ENCODE measurements at places on chromosomes 2 and 18.

- DNase-seq: no peak
These were observed 997.9 kb upstream of the CELF4 start for GRCh38 chr18:38563396-38563980.

- DNase-seq: no peak
These were observed 90.5 kb downstream of the KLHL29 start for GRCh38 chr2:23475473-23475872.

- DNase-seq: no peak
These were observed 27.8 kb upstream of the SERTAD2 start for GRCh38 chr2:64681479-64681967.

GRCh38 chr2:177906041-177906718 lies 166.4 kb downstream of the PDE11A start:
- peak; percentile 4 for DNase-seq

- DNase-seq: no peak
These were observed 213.8 kb downstream of the SH3BP4 start for GRCh38 chr2:235165631-235166030.

DNA sequence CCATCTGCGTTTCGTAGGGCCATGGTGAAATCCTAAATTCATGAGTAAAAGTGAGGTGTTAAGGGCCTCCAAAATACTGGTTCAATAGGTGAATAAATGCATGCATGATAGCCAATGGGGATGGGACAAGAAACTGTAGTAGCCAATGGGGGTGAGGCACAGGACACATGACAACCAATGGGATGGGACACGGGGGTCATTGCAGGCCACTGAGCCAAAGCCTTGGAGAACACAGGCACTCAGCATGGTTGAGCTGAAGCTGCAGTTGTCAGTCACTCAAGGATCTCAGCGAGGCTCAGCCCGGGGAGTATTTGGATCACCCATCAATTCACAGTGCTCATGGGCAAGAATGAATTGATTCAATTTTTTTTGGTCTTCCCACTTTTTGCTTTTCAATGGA lies 156.5 kb downstream of the ACTR3 start:
- DNase-seq: no peak

DNA sequence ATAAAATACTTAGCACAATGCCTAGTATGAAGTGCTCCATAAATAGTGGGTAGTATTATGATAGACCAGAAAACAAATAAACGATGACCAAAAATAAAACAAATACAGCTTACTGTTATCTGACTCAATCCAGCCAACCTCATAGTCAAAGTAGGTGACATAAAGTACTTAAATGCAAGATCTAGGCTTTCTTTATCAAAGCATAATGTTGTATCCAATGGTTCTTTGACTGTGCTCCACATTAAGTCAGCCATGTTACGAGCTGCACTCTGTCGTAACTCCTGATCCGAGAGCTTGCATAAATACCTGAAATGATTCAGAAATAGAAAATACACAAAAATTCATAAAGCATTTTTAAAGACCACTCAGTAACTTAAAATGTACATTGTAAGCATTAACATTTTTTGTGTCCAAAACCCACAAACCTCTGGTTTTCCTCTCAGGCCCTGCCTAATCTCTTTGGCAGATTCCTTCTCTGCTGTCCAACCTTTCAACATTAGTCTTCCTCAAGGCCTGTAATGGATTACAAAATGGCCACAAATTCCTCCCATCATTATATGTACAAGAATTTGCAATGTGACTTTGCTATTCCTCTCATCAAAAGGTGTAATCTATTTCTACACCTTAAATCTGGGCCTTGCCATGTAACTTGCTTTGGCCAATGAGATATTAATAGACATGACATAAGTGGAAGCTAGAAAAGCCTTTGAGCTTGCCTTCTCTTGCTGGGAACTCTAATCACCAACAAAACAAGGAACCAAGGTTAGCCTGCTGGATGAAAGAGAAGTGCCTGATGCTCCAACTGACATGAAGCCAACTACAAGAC lies 90.6 kb downstream of the USP34 start:
- no peak for DNase-seq

DNA sequence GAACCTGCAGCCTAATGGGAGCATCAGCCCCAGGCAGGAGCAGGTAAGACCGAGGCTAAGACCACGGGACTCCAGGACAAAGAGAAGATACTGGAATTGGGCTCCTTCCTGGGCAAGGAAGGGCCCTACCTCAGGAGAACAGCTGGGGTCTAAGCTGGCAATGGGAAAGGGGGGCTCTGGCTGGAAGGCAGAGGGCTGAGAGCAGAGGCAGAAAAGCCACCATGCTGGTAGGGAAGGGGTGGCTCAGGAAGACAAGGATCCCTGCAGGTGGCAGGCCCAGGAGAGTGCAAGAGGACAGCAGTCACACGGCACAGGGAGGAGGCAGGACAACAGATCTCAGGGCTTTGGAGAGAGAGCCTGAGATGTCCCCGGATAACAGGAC lies 203.5 kb downstream of the NDUFA10 start:
- DNase-seq: no peak

GRCh38 chr2:189876271-189876670 lies 92.0 kb downstream of the PMS1 start:
- DNase-seq: no peak

DNA sequence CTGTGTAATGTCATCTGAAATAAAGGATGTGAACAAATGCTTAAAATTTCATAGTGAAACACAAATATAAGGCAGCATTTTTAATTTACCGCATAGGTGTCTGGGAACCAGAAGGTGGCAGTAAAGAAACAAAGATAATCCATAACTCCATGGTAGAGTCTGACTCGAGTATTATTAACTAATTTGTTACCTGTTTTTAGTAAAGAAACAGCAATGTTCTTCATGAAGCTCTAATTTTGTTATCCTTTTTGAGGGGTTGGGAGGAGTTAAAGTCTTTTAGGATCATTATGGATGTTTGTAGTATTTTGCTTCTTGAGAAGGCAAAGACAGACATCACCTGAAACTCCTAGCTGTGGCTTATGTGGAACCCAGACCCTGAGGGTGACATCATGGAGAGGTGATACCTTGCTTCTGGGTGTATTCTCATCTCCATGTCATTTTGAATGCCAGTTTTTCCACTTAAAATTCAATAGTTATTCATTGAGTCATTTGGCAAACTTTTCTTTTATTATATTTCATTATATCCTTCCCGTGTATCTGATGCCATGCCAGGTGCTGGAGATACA lies 286.2 kb upstream of the EPAS1 start:
- no peak for DNase-seq

DNA sequence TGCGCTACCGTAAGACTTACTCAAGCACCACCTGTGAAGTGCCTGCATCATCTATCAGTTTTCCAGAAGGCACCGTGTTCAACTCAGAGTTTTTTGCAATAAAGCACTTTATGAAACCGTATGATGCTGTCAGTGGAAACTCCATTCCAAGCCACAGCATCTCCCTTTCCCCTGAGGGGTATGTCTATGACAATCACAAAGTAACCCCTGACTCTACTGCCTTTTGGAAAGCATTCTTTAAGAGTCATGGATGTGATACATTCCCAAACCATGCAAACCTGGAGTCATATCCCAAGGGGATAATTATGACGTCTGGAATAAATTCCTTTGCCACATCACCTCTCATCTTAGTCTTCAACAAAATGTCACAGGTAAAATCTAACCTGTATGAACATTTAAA lies 39.2 kb downstream of the UNC50 start:
- no peak for DNase-seq

- no peak for DNase-seq
These were observed 50.3 kb downstream of the ARL4C start for GRCh38 chr2:234446404-234447076.

GRCh38 chr18:11831921-11832320 lies 19.3 kb upstream of the CHMP1B start:
- no peak for DNase-seq

GRCh38 chr18:46338205-46338604 lies 234.0 kb downstream of the HAUS1 start:
- DNase-seq: no peak

DNA sequence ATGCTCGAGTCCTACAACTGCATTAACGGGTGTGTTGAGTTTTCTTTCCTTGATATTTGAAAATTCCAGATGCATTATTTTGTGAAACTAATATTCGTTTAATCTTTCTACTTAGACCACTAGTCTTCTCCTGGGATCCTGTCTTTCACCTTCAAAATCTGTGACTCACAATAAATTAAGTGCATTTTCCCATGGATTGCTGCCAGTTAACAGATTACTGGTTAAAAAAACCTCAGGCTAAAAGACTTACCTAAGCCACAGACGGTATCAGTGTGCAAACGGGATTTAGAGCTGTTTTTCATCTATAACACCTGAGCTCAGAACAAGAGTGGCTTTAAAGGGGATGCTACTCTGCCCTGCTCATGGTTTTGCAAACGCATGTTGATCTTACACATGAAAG lies 10.2 kb downstream of the FECH start:
- no peak for DNase-seq

DNA sequence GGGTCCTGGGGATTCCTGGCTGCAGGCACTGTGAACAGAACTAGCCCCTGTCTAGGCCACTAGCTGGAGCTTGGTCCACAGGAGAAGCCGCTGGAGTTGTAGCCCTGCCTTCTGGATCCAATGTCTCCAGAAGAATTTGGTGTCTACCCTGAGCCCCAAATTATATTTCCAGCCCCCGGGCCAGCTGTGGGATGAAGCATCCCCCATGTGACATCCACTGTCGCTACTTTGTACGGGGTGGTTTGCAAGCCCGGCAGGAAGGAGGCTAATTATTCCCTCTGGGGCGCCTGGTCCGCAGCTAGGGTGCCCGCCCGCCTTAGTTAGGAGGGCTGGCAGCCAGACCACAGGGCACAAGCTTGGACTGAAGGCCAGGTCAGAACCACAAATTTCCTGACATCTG lies 106.5 kb downstream of the SMAD7 start:
- no peak for DNase-seq

GRCh38 chr2:237540223-237540775 lies 26.1 kb upstream of the PRLH start:
- no peak for DNase-seq

GRCh38 chr2:96928277-96928781 lies 58.1 kb downstream of the FAM178B start:
- DNase-seq: no peak

DNA sequence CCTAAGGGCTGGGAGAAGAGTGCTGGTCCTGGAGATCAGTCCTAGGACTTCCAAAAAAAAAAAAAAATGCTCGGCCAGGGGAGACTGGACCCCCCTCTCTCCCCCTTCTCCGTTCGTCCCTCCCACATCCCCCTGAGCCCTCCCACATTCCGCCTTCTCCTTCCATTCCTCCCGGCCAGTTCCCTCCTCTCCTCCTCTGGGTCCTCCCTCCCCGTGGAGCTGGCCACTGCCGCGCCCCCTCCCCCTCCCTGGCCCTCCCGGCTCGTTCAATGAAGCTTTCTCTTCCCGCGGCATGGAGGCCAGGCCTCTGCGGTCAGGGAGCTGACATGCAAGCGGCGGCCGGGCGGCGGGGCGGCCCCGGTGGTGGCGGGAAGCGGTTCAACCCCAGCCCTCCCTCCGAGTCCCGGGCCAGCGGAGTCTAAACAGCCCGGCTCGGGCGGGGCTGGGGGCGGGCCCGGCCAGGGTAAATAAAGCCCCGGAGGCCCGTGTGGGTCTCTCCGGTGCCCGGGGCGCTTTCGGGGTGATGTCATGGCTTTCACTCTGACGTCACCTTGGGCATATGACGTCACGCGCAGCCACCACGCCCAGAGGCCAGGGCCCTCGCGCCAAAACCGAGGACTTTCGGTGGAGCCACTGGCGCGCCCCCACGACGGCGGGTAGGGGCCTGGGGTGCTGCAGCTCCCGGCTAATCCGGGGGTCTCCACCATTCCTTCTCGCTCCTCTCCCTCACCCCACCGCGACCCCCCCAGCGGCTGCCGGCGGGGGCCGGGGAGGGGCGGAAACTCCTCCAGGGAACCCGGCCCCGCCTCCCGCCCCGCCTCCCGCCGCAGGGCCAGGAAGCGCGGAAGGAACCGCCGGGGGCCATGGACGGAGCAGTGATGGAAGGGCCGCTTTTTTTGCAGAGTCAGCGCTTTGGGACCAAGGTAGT lies at the start of the genes DOK1 and LOXL3:
Gene DOK1, plus strand, starts transcription at position 829 of the 928 bp plus-strand sequence. Its CDS starts 35 bp downstream, at position 864.
Gene LOXL3, minus strand, starts transcription at position 51 of the 928 bp plus-strand sequence. CDS start 1,308 bp downstream, outside the sequence.
- DNase-seq: peak; percentile 41

GRCh38 chr2:119263025-119263424 lies 39.4 kb downstream of the STEAP3 start:
- no peak for DNase-seq

DNA sequence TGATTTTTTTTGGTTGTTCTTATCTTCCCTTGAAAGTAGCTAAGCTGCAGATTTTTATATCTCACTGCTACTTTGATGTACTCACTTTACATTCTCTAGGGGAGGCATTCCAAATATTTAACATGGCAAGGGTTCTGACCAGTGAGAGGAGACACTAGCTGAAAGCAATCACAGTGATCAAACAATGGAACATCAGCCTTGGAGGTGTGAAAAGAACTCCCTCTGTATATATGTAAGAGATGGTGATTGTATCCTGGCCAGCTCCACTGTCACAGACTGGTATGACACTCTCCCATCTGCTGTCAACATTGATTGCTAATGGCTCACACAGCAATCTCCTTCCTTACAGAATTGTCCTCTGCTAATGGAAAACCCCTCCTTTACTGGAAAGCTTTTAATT lies 291.7 kb upstream of the CDH19 start:
- DNase-seq: no peak

GRCh38 chr2:224586127-224586695 lies 1.0 kb upstream of the CUL3 start:
- no peak for DNase-seq

DNA sequence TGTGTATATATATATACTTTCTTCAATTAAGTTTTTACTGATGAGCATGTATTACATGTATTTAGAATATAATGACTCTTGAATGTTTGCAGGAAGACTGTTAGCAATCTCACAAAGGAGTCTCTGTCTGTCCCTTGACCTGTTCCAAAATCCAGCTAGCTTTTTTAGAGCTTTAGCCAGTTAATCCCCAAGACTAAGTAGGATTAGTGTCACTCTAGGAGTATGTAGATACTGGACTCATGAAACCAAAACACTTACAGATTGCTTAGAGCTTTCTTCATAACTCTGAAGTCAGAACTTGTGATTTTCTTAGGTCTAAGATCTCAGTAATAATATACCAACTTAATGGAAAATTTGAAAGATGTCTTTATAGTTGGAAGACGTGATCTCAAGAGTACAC lies 2.2 kb downstream of the UBXN4 start:
- no peak for DNase-seq

GRCh38 chr18:7038330-7038851 lies 79.2 kb downstream of the LAMA1 start:
- DNase-seq: no peak

DNA sequence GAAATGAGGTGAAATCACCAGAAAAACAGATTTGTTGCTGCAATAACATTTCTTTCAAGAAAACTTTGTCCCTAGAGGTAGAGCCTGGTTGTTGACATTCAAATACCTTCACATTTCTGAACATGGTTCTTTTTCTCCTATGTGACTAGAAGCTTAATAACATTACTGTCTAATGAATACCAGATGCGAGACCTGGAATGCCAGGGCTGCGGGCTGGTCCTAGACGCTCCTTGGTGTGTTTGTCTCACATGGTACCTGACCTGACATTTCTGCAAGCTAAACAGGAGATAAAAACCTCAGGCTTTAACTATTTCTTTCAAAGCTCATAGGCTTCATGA lies 38.5 kb downstream of the ACKR3 start:
- DNase-seq: no peak
